ENCODE measurements at places on chromosomes 5 and 9.

DNA sequence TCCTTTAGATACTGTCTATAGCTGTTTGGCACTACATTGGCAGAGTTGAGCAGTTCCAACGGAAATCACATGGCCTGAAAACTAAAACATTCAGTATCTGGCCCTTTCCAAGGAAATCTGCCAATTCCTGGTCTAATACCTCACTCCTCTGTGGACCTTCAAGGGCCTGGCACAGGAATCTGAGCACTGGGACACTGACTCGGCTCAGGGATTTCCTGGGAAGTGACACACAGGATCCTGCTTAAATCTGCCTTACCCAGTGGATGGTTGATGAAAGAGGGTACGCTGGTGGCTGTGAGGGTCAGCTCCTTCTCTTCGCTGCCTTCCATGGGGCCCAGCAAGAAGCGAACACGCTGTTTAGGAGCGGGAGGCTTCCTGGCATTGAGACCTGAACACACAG is 904 bp downstream of the TRUB2 start:
- H3K27ac ChIP-seq: no peak overlapping the region
- no peaks in the 10 kb centered on the region for H3K27me3 ChIP-seq
- H3K4me1 ChIP-seq: peaks cover 23% of the 10 kb centered on the region
- H3K36me3 ChIP-seq: peaks cover 5% of the 10 kb centered on the region
- peak overlapping the region; percentile 93 for H3K4me3 ChIP-seq

DNA sequence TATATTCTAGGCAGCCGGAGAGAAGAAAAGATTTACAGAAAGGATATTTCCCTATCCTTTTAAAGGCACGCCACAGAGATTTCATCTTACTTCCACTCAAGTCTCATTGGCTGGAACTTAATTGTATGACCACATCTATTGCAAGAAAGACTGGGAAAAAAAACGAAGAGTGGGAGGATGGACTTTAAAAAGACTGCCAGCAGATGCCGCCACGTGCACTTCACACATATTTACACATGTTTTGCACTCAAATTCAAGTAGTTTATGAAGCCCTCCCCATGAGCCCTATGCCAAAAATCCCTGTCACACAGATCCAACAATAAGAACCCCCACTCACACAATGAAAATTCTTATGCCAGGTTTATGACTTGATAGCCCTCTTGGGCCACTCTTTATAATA is 138.5 kb upstream of the TYRP1 start:
- H3K36me3 ChIP-seq: peaks cover 1% of the 10 kb centered on the region
- H3K27ac ChIP-seq: no peak overlapping the region
- no peaks in the 10 kb centered on the region for H3K4me1 ChIP-seq

GRCh38 chr9:137969685-137970084 is 92.1 kb downstream of the CACNA1B start:
- no peaks in the 10 kb centered on the region for H3K4me1 ChIP-seq
- no peak overlapping the region for H3K4me3 ChIP-seq
- no peak overlapping the region for H3K27ac ChIP-seq
- peaks cover 2% of the 10 kb centered on the region for H3K27me3 ChIP-seq
- H3K36me3 ChIP-seq: no peaks in the 10 kb centered on the region
- no peak for DNase-seq

DNA sequence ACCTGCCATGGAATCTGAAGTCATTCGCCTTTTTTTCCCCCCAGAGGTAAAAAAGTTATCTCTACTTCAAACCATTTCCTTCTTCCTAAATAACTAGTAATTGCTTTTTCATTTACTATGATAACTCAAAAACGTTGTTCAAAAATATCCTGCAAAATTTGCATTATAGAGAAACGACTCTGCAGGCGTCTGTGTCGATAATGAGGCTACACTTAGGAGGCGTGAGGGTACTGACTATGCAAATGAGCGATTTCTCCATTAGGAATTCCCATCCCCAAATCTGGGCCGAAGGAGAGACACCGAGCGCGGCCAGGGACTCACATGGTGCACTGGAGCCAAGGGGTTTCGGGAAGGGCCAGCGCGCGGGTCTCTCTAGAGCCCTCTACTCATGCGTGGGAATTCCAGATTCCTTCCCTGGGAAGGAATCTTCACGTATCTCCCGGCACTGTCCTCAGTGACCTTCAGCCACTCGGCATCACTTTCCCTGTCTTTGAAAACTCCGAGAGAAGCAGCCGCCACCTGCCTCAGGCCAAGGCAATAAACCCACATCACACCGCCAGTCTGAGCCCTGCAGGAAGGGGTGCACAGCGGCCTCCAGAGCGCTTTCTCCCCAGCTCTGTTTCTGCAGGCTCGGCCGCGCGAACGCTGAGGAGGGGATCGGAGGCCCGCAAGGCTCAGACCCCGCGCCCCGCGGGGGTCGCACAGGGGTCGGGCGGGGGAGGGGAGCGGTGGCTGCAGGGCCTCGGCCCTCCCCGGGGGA is 718 bp upstream of the DENND4C start:
- no peaks in the 10 kb centered on the region for H3K27me3 ChIP-seq
- H3K36me3 ChIP-seq: no peaks in the 10 kb centered on the region
- H3K4me3 ChIP-seq: no peak overlapping the region

DNA sequence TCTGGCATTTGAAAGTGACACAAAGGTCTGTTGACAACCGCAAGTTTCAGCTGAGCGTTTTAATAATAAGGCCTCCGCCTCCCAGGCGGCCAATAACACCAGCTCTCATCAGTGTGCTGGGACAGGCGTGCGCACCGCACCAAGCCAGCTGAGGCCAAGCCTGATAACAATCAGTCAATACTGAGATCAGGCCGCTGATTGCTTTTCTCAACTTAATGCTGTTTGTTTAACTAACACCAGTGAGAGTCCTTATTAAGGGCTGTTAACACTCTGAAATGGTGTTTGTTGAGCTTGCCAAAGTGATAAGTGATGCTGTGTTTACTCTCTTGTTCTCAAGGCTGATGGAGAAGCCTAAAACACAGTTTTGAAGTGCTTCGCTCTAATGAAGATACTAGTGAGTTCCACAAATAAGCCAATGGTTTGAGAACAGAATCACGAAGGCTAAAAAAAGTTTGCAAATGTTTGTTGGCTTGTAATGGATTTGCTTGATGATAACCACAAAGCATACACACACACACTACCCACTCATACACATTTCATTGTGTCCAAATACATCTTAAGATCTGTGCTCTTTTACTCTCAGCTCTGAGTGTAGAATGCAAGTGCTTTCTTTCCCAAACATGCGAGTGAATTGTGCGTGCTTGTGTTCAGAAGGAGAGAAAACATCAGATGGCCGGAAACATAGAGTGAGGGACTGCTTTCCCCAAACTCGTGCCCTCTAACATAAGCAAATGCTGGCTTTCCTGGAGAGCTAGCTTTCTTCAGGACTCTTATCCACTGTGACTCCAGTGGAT is 330.4 kb upstream of the KLF4 start:
- H3K27me3 ChIP-seq: peaks cover 15% of the 10 kb centered on the region
- H3K27ac ChIP-seq: no peak overlapping the region
- DNase-seq: no peak
- no peak overlapping the region for H3K4me3 ChIP-seq
- no peaks in the 10 kb centered on the region for H3K36me3 ChIP-seq

DNA sequence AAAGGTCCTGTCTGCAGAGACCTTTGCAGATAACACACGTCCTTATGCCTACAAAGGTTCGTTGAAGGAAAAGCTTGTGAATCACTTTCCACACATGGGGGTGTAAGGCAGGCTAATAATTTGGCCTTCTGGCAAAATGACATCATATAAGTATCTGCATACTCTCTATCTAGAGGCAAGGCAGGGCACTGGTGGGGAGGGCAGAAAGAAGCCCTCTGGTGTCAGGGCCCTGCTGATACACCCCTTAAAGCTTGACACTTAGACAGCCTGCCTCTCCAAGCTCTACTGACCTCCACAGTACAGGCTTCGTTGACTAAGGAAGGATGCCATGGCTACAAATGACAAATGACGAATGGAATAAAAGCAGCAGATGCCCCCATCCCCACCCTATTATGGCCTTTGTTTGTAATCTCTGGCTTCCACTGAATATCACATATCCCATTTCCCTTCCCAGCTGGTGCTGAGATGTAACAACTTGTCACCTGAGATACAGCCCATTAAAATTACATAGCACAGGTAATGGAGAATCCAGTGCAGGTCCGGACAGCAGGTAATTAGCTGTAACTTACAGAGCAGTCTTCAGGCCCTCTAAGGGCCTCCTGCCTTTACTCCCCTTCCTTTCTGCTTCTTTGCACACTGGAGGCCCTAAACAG is 76.9 kb upstream of the IFNK start:
- peaks cover 2% of the 10 kb centered on the region for H3K27me3 ChIP-seq
- DNase-seq: no peak
- no peak overlapping the region for H3K4me3 ChIP-seq
- peaks cover 7% of the 10 kb centered on the region for H3K4me1 ChIP-seq

DNA sequence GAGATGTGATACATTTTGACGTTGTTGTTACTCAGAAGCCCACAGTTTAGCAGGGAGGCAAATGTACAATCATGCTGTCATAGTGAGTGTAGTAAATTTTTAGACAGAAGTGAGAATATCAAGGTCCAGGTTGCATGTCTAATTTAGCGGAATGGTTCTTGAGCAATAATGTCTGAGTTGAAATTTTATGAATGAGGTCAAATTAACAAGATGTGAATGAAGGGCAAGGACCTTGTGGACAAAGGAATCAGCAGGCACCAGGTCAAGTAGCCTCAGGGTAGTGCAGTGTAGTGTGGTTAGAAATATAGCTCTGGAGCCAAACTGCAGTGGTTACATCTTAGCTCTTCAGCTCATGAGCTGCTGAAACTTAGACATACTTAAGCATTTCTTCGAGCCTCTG is 36.2 kb downstream of the TNFSF8 start:
- DNase-seq: no peak
- H3K27me3 ChIP-seq: no peaks in the 10 kb centered on the region
- H3K27ac ChIP-seq: peak overlapping the region; percentile 64
- H3K4me3 ChIP-seq: no peak overlapping the region

All from chondrocyte (in vitro differentiated cells).